ENCODE measurements at places on chromosomes 7 and 10.
A peak's percentile ranks its signal among the peaks of the same experiment; 100 is the strongest.

GRCh38 chr7:90853205-90853604, 257.1 kb downstream of the CDK14 start:
- no peak for DNase-seq

GRCh38 chr7:117323851-117324711, 1.2 kb upstream of the WNT2 start:
- no peak for DNase-seq

DNA sequence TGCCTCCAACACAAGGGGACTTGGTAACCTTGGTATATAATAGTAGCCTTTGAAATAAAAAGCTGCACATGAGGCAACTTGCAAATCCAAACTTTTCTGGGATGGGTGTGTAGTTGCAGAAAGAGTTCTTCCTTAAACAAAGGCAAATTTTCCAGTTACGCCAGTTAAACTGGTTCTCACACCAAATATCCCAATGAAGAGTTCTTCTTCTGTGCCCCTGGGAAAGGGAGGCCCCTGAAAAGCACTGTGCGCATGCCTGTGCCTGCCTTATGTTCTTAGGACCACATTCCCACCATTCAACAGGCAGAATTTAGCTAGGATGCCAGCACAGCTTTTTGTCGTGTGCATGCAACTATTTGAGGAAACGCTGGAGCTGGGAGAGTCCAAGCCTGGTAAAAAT, 164.8 kb upstream of the SLC25A13 start:
- no peak for DNase-seq

DNA sequence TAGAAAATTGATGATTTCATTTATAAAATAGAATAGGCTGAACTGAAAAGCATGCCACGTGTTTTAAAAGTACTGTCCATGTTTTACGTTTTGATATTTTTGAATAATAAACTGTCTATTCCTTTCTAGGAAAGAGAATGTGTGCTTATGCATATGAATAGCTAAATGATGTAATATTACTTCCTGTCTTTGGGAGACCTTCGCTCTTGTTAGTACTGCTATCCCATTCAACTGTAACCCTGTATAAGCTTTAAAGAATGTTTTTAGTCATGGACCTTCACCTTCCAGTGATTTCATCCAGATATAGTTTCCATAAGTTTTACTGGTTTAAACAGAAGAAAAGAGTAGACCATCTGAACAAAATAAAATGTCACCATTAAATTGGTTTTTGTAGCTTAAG, 274.4 kb upstream of the SEMA3A start:
- DNase-seq, result no peak

DNA sequence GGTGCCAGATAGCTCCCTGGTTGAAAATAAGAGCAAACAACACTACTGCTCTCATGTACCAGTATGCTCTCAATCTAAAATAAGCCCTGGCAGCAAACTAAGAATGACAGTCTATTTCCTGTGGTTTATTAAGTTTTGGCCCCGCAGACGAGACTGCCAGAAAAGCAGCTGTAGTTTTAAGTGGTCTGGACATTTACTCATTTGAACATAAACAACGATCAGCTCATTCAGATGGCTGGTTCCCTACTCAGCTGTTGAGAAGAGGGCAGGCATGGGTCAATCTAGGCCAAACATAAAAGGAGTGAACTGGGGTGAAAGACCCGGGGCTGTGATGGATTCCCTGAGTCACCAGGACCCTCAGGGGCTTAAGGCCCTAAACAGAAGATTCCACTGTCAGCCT, 4.5 kb downstream of the TRIL start:
- DNase-seq, result no peak

GRCh38 chr10:125158601-125159485, 1.5 kb downstream of the CTBP2 start:
- no peak for DNase-seq

GRCh38 chr10:129593953-129594352, 126.9 kb downstream of the MGMT start:
- DNase-seq, result no peak

- no peak for DNase-seq
These were observed 39.3 kb downstream of the RABGEF1 start for GRCh38 chr7:66779669-66780409.

DNA sequence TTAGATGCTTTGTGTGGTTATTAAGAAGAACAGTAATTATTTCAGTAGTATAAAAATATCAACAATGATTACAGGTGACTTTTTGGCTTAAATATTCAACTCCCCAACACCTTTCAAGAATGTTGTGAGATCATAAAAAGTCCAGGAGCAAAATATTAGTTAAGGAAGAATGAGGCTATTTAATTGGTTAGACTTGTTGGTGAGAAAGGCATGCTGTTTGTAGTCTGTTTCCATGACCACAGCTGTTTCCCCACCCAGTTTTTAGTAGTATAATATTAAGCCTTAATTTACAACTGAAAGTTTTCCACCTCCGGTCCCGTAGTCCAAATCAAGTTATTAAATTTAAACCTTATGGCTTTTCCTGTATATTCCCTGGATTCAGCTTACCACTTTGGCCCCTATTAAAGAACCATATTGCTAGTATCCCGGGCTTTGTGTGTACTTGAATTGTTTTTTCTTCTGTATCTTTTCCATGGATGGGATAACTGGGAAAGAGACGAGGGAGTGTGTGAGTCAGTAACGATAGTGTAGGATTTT, 133.3 kb downstream of the CELF2 start:
- no peak for DNase-seq

DNA sequence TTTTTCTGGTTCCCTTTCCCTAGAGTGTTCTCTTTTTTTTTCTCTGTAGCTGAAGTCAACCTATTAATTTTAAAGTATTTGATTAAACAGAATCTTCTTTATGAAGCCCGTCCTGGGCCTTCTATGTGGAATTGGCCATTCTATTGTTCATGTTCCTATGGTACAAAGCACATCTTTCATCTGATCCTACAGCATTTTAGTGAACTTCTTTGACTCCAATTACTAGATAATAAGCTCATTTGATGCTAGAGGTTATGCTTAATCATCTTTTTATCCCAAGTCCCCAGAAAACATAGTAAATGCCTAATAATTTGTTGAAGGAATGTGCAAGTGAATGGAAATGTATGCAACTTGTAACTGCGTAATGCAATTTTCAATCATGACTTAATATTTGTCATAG, 472.0 kb upstream of the KLF6 start:
- no peak for DNase-seq

DNA sequence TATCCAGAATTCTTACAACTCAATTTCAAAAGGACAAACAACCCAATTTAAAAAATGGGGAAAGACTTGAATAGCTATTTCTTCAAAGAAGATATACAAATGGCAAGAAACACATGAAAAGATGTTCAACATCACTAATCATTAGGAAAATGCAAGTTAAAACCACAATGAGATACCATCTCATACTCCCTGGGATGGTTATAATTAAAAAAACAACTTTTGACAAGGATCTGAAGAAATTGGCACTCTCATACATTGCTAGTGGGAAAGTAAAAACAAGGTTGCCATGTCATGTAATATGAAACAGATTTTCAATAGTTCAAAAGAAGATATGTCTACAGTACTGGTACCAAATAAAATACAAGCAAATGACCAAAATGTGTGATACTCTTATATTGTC, 9.0 kb downstream of the OAT start:
- no peak for DNase-seq

DNA sequence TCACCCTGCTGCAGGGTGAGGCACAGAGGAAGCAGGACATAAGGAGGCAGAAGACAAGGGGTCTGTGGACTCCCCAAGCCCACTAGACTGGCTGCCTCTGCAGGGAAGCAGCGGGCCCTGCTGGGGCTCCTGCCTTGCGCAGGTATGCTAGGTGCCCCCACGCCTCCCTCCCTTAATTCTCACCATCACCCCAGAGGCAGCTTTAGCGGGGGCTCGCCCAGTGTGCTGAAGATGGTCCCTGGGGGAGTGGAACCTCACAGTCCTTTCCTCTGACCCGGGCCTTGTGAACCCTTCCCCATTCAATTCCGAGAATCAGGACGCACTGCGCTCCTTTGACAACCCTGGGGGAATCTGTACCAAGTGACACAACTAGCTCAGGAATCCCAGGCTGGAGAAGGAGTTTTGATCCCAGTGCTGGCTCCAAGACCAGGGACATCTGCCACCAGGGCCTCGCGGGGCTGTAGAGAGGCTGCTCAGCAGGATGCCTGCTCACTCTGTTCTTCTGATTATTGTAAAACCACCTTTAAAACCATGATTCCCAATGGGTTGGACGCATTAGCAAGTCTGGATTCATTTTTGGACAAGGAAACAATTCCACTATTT, 468.4 kb downstream of the TCERG1L start:
- DNase-seq, result no peak

- DNase-seq, result no peak
These were observed 223.8 kb downstream of the USP6NL start for GRCh38 chr10:11387551-11388222.

DNA sequence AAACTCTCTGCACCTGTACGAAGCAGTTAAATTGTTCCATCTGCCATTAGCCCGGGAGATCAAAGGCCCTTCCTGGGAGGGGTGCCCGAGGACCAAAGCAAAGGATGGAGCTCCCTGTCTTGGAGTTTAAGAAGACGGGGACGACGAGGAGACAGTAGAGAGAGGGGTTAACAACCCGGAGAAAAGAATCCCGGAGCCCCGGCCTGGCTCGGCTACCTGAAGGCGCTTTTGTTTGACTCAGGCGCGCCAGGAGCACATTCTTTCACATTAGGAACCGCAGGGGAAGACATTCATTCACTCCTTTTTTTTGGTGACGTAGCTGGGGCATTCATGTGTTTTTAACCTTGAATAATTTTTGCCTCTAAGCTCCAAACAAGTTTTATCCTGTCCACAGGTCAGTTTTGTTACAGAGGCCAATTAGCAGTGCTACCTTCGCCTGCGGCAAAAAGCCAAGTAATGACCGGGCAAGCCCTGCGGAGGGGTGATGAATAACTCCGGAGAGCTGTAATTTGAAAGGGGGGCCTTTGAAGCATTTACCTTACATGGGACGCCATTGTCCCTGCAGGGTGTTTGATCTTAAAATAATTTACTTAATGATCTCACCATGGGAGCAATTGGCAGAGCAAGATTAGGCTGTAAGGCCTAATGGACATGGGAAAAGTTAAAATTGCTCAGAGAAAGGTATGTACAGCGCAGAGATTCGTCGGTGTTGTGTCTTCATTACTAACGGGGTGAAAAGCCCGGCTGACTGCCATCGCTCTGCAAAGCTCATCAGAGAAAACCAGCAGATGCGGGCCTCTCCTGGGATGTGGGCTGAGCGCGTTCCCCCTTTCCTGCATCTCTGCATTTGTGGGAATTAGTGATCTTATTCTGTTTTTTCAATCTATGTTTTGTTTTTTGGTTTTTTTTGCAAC, 258.0 kb upstream of the SP4 start:
- DNase-seq, result no peak

DNA sequence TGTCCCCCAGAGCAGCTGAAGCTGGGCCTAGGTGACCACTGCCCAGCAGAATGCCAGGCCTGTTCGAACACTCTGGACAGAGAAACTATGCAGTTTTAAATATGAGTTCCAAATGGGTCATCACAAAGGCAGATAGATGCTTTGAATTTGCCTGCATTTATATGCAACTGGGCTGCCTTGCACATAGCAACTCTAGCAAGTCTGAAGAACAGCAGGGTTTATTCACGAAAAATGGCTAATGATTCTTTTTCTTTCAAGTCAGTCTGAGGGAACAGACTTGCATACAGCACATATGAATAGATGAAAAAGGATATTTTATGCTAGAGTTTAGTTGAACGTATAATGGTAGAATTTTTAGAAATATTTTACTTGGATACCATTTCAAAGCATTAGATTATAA, 68.5 kb downstream of the SLC35B4 start:
- DNase-seq, result no peak

DNA sequence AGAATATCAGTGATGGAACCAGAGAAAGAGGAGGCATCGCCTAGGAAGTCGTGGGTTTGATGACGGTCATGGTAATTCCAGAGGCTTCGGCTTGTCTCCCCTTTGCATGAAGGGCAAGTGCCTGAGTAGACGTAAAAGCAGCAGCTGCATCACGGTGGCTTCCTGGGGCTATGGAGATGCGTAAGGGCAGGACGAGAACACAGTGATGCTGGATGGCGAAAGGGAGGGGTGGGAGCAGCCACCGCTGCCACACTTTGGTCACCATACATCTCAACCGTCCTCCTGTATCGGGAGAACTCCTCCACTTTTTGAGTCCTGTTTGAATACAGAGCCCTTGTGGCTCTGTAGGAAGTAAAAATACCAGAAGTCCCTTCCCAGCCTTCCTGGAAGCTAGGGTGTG, 182.7 kb downstream of the ZMYND11 start:
- no peak for DNase-seq

- no peak for DNase-seq
These were observed 8.4 kb upstream of the LGI1 start for GRCh38 chr10:93749218-93749799.

DNA sequence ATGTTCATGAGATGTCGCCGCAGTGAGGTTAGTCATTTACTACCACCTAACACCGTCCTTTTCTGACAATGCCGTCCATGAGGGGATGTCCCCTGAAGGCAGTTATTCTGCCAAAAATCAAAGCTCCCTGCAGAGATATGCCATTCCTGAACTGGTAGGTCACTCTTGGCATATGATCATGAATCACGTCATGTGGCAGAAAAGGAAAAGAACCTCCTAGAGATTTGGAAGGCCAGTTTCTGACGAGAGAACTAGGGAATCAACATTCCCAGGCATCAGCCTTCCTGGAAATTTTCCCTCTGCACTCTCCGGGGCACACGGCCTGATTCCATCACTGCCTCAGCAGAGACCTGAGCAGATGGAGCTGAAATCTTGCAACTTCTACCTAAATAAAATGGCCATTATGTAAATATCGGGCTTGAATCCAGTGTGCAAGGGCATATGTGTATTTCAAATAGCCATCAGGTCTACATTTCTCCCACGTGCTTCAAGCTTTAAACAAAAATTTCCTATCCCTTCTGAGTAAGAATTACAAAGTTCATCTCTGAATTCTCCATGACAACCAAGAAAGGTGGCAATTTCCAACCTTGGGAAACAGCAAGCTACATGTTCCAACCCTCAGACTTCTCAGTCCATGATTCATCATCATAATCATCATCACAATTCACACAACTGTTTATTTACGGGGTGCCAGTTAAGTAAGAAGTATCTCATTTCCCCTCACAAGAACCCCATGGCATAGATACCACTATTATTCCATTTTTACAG, 46.5 kb downstream of the AMPH start:
- no peak for DNase-seq

DNA sequence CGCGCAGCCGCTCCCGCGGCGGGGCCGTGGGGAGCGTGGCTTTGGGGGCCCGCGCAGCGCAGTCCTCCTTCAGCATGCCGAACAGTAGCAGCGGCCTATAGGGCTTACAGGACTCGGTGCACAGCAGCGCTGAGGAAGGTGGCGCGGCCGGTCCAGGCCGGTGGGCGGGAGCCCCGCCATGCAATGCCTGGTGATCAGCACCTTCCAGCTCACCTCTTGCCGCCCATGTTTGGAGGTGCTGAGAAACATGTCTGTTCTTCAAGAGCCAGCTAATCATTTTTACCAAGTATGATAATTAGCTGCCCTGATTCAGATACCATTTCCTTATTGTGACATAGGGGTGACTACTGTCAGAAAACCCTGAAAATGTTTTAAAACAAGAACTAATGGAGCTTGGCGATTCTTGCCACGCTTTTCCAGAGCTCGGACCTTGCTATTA, 33.5 kb upstream of the SFTPD start:
- DNase-seq, result no peak

GRCh38 chr7:151380199-151381097, 29.4 kb downstream of the WDR86 start:
- DNase-seq, result no peak

- DNase-seq, result no peak
These were observed 40.8 kb downstream of the EPDR1 start for GRCh38 chr7:37961251-37961650.

GRCh38 chr10:129057856-129058663, 409.0 kb upstream of the MGMT start:
- DNase-seq, result peak; percentile 35

All from T-helper 2 cell treated with Interferon-gamma antibody and Interleukin-4, amounts not matched to agents 5 μg/mL and 100 μg/mL, for 36 hours (primary cell).